Stimulated activated CD8-positive, alpha-beta memory T cell treated with anti-CD3 and anti-CD28 coated beads, Interleukin-7, amount 100 ng/mL, for 1 hour (primary cell): ENCODE measurements at places on chromosomes 12 and 14.

DNA sequence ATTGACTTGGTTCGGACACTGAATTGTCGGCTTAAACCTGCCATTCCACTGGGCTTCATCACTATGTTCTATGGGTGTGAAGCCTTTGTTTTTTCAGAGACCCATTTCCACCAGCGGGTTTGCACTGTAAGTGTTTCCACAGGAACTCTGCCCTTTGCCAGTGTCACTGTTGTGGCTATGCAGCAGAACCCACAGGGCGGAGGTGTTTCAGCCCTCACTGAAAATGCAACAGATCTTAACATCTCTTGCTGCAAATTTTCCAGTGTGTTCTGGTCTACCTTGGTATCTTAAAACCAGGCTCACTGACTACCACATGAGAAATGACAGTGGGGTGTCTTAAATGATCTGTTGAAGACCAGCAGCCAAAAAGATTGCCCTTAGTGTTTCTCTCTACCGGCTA, 21.1 kb downstream of the PRKCH start:
- peak; percentile 72 for DNase-seq

- no peak for DNase-seq
Measured at GRCh38 chr14:70782361-70782760, 27.0 kb downstream of the MAP3K9 start.

GRCh38 chr14:92280554-92281262, 42.3 kb upstream of the SLC24A4 start:
- DNase-seq: no peak

DNA sequence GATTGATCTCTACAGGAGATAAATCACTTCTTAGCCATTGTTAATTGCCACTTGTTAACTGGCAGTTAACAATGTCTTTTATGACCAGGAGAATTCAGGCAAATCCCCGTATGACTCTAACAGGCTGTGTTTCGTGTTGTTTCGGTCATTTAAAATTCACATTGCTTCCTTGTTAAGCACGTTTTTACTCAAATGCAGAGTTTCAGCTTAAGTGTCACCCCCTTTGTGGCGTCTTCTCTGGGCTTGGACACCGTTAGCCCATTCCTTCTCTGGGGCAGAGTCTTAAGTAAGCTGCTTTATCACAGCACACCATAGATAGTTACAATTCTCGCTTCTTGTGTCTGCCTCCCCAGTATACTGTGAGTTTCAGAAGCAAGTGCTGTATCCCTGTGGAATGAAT, 205.4 kb downstream of the EPS8 start:
- DNase-seq: no peak

GRCh38 chr14:33406766-33407165, 468.1 kb downstream of the NPAS3 start:
- DNase-seq: no peak

GRCh38 chr14:101291390-101291789, 269.9 kb upstream of the DIO3 start:
- DNase-seq: no peak
